NCI-H460 (cell line): ENCODE measurements at places on chromosomes 16 and 17.

GRCh38 chr17:28983286-28984230, 22.3 kb downstream of the SEZ6 start:
- no peak for DNase-seq

- no peak for DNase-seq
Observed at GRCh38 chr17:55283256-55283965, 18.7 kb downstream of the HLF start.

GRCh38 chr16:59880611-59881010, 1146.5 kb upstream of the GOT2 start:
- no peak for DNase-seq

DNA sequence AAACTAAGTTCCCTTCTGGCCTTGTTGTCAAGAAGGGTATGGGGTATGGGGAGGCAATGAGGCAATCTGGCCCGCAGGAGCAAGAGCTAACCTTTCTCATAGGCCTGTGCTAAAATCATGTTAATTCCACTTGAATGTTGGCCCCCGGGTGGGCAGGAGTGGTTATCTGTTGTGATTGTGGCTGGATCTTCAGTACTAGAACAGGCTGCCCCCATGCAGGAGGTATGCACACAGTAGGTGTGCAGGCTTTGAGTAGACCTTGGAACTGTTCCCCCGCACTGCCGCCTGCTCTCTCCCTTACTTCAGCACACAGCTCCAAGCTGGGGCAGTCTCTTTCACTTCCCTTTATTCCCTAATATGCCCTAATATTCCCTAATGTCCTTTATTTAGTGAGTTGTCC, 52.4 kb upstream of the TANGO6 start:
- no peak for DNase-seq

- DNase-seq, result no peak
Observed at GRCh38 chr16:67301080-67301782, 21.9 kb downstream of the PLEKHG4 start.

- peak; percentile 69 for DNase-seq
Observed at GRCh38 chr17:65193716-65194293, 56.6 kb downstream of the RGS9 start.

- no peak for DNase-seq
Observed at GRCh38 chr17:77480509-77481215, 339.9 kb downstream of the SEC14L1 start.

DNA sequence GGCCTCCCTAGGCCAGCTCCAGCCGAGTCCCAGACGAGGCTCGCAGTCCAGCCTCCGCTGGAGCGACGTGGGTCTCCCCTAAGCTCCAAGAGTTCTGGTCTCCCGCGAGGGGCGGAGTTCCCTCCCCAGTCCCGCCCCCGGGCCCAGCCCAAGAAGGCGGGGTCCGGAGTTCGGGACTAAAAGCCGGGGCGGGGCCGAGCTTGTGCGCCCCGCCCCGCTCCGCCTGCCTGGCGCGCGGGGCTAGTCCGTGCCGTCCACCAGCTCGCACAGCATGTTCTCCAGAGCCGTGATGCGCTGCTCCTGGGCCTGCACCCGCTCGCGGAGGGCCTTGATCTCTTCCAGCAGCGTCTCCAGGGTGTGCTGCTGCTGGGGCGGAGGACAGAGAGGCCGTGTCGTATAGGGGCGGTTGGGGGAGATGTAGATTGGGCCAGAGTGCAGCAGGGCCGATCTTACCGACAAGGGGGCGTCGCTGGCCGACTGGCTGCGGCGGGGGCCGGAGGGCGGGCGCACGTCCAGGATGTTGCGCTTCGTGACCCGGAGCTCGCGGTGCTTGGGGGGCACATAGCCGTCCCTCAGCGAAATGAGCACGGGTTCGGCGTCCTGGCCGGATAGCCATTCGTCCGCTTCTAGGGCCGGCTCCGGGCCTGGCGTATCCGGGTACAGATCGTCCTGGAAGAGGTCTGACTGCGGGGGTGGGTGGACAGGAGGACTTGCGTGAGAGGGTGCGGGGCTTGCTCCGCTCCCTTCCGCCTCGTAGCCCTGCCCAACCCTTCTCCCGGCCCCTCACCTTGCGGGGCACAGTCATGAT, 7.0 kb downstream of the CORO6 start:
- peak; percentile 58 for DNase-seq
